ENCODE measurements at places on chromosomes 1 and 21.
A peak's percentile ranks its signal among the peaks of the same experiment; 100 is the strongest.

GRCh38 chr1:44994309-44994898 is 8.0 kb upstream of the EIF2B3 start:
- no peak for DNase-seq

DNA sequence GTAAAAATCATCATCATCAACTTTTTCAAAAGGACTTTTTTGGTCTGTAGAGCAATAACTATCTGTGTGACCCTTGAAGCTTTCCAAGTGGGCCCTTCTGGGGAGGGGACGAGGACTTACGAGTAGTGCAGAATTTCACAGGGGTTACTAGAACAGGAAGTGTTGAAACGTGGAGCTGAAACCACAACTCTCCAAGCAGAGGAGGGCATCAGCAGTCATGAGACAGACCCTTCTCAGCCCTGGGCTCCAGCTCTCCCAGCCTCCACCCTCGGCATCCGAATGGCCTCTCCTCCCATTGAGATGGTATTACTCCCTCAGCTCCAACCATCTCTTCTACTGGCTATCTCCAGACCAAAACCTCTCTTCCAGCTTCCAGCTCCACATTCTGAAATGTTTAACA is 3.6 kb downstream of the FAM89A start:
- DNase-seq: peak; percentile 30

DNA sequence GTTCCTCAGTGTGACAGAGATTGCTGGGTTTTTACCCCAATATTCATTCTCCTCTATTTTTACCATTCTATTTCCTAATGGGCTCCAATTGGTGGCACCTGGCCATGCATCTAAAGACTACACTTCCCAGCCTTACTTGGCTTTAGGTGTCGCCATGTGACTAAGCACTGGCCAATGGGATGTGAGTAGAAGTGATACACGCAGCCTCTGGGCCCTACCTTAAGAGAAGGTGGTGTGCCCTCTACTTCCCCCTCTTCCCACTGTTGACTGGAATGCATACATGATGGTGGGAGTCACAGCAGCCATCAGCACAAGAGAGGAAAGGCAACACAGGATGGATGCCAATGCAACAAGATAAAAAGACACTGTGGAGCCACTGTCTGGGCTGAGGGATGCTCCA is 11.4 kb upstream of the OLIG2 start:
- no peak for DNase-seq

- no peak for DNase-seq
Measured at GRCh38 chr1:247445526-247446356, 12.2 kb downstream of the OR2B11 start.

- no peak for DNase-seq
Measured at GRCh38 chr1:172801771-172802322, 142.9 kb downstream of the FASLG start.

- DNase-seq: no peak
Measured at GRCh38 chr1:178051071-178051470, 42.8 kb upstream of the RASAL2 start.

- peak; percentile 83 for DNase-seq
Measured at GRCh38 chr1:192580351-192580962, 4.9 kb downstream of the RGS1 start.

Measured in fibroblast of pulmonary artery (primary cell).